Activated T-helper 2 cell treated with anti-CD3 and anti-CD28 coated beads, Interferon-gamma antibody, Interleukin-2, Interleukin-4, amounts not matched to agents 10 μg/mL and 5 μg/mL and 100 μg/mL, durations not matched to agents 14 hours and 24 hours and 36 hours (primary cell): ENCODE measurements at places on chromosomes 6 and 20. TPM values are rescaled to one million over a fixed set of nuclear protein-coding genes. Genes with fewer than 3 reads are reported as not detected.

Gene PRL
- not detected in 2 replicates for total RNA-seq

Gene LY86
- 0.55 and 0.57 TPM in 2 replicates for total RNA-seq

Gene TRIM15
- 0.41 and 0.46 TPM in 2 replicates for total RNA-seq

Gene PDE7B
- 27.6 and 28.8 TPM in 2 replicates for total RNA-seq
